ENCODE measurements at places on chromosomes 7 and 10.

- DNase-seq, result no peak
Observed at GRCh38 chr7:35419391-35419755, 165.5 kb upstream of the TBX20 start.

- no peak for DNase-seq
Observed at GRCh38 chr10:58431903-58432302, 46.7 kb downstream of the TFAM start.

DNA sequence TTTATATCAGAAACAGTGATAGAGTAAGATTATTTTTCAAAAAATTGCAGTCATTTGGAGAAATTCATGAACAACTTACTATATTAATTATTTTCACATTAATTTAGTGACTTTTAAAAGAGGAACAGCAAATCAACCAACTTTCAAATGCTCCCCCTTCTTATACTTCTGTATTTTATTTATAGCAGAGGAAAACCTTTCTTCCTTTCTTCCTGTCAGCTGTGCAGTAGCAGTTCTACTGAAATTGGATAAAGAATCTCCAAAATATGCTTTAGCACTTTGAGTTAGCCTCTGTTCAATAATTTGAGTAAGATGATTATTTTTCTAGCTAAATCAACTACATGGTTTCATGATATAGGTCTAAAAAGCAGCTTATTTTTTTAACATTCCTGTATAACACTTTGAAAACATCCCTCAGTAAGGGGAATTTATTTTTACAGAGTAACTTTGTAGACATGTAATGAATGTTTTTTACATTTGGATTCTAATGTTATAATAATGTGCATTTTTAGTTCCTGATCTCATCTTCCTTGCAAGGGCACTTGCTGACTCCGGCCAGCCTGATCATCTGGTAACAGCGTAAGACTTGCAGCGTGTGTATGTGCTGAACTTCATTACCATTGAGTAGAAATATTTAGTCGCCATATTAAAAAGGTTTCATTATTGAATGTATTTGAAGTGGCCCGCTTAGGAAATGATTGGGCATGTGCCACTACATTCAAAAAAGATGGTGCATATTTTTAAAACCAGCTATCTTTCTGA is 158.3 kb upstream of the HDAC9 start:
- no peak for DNase-seq

DNA sequence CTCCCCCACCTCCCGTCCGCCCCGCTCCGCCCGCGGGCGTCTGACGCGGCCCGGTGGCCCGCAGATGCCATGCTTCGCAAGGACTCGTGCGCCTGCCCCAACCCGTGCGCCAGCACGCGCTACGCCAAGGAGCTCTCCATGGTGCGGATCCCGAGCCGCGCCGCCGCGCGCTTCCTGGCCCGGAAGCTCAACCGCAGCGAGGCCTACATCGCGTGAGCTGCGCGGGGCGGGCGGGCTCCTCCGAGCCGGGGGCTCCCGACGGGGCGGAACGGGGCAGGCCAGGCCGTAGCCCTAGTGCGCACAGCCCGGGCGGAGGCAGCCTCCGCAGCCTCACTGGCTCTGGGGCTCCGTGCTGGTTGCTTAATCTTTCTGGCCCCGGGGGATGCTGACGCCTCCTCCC is 2.8 kb downstream of the ASIC3 start:
- peak; percentile 59 for DNase-seq

DNA sequence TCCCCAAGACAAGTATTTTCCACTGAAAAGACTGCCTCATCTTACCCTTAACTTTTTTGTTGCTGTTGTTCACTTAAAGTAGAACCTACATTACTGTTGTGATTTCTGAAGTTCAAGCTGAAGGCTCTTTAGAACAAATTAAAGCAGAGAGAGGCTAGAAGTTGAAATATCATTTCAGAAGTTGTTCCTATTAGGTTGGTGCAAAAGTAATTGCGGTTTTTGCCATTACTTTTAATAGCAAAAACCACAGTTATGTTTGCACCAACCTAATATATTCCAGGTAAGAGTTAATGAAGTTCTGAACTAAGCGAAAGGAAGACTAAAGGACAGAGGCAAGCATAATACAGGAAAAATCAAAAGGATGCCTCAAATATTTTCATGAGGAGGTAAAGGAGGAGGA is 153.7 kb downstream of the CACNA2D1 start:
- no peak for DNase-seq

- DNase-seq, result no peak
Observed at GRCh38 chr7:28759475-28759971, 198.6 kb downstream of the TRIL start.

DNA sequence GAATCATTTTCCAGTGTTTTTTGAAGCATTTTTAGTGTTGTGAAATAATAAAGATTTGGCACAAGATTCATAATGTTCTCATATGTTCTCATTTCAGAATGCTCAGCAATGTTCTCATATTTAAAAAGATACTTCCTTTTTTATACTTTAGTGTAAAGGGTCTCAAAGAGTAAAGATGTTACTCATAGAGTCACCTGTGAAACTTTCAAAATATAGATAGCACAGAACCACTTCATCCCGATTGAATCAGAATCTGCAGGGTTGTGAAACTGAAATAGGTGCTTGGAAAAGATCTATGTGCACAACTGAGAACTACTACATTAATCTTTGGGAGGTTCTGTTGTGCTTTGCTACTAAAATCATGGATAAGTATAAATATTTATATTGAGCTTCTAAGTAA is 144.7 kb downstream of the MDFIC start:
- no peak for DNase-seq

DNA sequence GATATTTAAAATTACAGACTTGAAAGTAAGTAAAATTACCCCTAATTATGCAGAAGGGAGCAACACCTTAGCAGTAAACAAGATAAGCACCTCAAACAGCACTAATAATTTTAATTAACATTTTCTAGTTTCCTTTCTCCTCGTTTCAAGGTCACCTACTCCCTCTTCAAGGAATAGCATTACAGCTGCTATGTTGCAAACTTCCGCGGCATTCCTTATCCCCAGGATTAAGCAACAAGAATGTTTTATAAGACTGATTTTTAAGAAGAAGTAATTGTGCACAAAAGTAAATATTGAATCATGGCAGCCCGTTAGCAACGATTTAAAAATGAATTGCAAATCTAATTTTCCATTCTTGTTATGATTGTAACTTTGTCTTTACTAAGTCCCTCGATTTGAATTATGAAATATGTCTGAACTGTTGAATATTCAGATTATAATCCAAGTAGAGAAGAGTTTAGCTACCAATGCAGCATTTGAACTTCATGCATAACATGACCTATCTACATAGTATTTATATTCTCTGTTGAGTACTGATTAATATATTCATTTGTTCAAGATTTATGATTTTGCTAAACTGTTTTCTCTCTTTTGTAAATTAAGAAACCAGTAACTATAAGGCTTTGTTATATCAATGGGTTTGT is 593.5 kb upstream of the MGMT start:
- no peak for DNase-seq

DNA sequence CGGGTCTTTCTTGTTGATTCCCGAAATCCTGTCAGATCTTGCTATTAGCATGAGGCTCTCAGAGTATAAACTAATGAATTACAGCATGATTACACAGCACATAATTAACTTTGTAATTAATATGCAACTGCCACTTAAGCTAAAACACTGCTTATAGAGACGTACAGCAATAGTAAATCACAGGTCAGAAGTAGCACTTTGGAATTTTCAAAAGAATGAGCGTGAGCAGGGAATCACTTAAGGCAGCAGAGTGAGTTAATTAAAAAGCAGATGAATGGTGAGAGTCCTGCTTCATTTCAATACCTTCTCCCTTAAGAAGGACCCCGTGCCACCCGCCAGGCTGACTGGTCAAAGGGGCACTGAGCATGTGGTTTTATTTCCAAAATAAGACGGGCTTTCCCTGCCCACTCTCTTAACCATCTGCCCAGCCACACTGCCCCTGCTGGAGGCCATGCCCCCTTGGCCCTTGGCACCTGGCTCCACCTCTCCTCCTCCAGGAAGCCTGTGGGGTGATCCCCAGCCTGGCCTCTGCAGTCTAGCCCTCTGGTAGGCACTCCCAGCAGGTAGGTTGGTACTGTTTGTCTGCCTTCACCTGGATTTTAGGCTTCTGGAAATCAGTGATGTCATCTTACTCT is 117.8 kb downstream of the ZMIZ1 start:
- no peak for DNase-seq
